ENCODE measurements at places on chromosomes 5 and 9. TPM values are rescaled to one million over a fixed set of nuclear protein-coding genes. Genes with fewer than 3 reads are reported as not detected.

DNA sequence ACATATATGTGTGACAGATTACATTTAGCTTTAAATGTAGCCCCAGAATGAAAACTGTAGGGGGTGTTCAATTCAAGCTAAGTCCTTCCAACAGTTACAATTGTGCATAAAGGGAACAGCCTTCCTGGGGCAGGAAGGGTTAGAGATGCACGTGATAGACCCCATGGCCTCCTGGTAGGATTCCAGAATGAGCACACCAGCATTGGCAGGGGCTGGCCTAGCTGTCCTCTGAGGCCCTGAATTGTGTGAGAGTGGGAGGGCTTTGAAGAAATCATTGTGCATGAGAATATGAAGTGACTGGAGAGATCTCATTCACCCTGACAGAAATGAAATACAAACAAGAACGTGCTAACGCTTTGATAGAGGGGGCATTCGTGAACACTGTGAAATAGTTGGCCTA lies 663.8 kb upstream of the KLF4 start:
- DNase-seq, result no peak

DNA sequence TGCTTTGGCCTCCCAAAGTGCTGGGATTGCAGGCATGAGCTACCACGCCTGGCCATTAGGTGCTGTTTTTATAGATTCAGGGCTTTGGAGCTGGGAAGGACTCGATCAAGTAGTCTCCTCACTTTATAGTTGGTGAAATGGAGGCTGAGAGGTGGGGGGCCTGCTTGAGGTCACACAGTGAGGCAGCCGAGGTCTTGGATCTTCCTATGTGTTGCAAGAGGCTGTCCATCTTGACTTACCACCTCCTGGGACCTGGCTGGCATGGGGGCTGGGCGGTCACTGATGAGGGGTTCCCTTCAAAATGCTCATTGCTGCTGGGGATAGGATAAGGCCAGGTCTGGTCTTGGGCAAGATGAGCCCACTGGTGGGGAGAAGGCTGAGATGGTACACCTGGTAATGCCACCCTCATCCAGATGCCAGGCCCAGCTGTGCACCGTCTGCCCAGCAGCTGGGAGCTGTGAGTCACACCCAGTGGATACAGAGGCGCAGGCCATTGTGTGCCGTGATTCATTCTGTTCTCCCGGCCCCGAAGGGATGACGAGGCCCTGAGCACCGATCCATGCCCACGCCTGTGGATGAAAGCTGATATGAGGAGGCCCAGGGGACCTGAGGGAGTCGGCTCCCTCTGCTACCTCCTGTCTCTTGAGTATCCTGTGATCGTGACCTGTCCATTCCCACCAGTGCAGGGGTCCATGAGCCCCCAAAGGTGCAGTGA lies 10.5 kb upstream of the NDST1 start:
- DNase-seq, result no peak

GRCh38 chr5:1467341-1468246 lies 22.4 kb upstream of the SLC6A3 start:
- DNase-seq, result no peak

DNA sequence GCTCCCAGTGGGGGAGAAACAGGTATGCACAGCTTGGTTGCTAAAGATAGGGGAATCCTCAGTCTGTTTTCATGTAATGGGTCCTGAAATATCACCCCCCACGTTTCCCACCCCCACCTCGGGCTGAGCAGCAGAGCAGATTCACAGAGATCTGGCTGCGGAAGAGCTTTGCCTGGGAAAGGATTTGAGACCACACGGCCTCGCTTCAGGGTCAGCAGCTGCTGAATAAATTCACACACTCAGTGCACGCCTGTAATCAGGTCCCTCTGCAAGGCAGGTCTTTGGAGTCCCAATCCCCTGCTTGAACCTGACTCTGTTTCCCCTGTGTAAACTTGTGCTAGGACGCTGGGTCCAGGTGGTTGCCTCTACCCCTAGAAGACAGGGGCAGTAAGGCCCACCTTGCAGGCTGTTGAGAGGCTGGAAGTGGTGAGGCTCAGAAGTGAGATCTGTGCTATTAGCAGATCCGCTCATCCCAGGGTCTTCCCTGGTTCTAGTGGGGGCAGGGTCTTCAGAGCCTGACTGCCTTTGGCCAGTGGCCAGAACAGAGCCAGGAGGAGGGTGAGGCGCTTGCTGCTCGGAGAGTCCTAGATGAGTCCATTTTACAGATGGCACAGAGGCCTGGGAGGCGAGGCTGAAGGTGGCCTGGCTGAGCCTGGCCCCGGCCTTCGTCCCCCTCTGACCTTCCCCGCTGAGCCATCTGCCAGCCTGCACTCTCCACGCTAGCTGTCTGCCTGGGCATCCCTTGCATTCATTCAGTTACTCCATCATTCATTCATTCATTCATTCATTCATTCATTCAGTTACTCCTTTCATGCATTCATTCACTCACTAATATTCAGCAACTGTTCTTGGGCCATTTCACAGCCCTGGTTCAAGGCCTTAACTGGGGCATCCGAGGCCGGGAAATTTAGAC lies 16.7 kb upstream of the NEURL1B start:
- no peak for DNase-seq

- no peak for DNase-seq
These were observed 156.1 kb downstream of the FGF1 start for GRCh38 chr5:142529626-142530278.

GRCh38 chr5:165579911-165580310 lies 2074.5 kb downstream of the MAT2B start:
- no peak for DNase-seq

GRCh38 chr9:117344892-117345660 lies 69.8 kb downstream of the ASTN2 start:
- no peak for DNase-seq

TNC gene
- total RNA-seq, result not detected

ENTREP1 gene
- not detected for total RNA-seq

ANKRD31 gene
- 0.23 TPM for total RNA-seq

SV2C gene
- total RNA-seq, result not detected

SLC6A18 gene
- not detected for total RNA-seq

ARID3C gene
- 0.34 TPM for total RNA-seq

AFAP1L1 gene
- not detected for total RNA-seq
